Epithelial cell of proximal tubule (primary cell): ENCODE measurements at places on chromosomes 12 and 14. TPM values are rescaled to one million over a fixed set of nuclear protein-coding genes. Genes with fewer than 3 reads are reported as not detected.

The TMEM119 gene
- total RNA-seq: 0.06 TPM in 1 of 2 replicates, not detected in the other

The SDR9C7 gene
- not detected in 2 replicates for total RNA-seq

The SRRM4 gene
- under 0.01 TPM in 1 of 2 replicates, not detected in the other for total RNA-seq

The OR4E2 gene
- total RNA-seq: not detected in 2 replicates

The CMKLR1 gene
- 0.12 TPM in 1 of 2 replicates, not detected in the other for total RNA-seq

The HECTD4 gene
- 5.4 and 10.4 TPM in 2 replicates for total RNA-seq

The GPR162 gene
- total RNA-seq: 1.0 and 1.2 TPM in 2 replicates
